ENCODE measurements at places on chromosomes 1 and 21.

- peaks cover 10% of the 10 kb centered on the region for H3K27me3 ChIP-seq
- no peaks in the 10 kb centered on the region for H3K36me3 ChIP-seq
- no peak overlapping the region for H3K27ac ChIP-seq
- H3K4me3 ChIP-seq, result no peak overlapping the region
Measured at GRCh38 chr1:156709031-156709430, 3.6 kb upstream of the CRABP2 start.

GRCh38 chr1:108747171-108747850 lies 837 bp downstream of the STXBP3 start:
- DNase-seq, result peak; percentile 45
- no peaks in the 10 kb centered on the region for H3K27me3 ChIP-seq
- peak overlapping the region; percentile 95 for H3K27ac ChIP-seq
- H3K4me1 ChIP-seq, result peaks cover 28% of the 10 kb centered on the region
- peak overlapping the region; percentile 94 for H3K4me3 ChIP-seq

DNA sequence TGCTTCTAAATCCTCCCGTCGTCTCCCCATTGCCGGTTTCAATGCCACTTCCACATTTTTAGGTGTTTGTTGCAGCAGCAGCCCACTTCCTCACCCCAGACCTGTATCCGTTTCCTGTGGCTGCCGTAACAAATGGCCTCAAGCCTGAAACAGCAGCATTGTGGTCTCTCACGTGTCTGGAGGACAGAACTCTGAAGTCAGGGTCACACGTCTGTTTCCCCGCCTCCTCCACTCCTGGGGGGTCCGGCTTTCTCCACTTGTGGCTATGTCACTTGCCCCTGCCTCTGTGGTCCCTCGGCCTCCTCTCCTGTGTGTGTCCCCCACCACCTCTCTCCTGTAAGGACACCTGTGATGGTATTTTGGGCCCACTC lies 21.8 kb downstream of the TRPM2 start:
- H3K4me3 ChIP-seq, result no peak overlapping the region
- no peaks in the 10 kb centered on the region for H3K27me3 ChIP-seq
- DNase-seq, result peak; percentile 76
- peaks cover 2% of the 10 kb centered on the region for H3K36me3 ChIP-seq
- peaks cover 14% of the 10 kb centered on the region for H3K4me1 ChIP-seq

DNA sequence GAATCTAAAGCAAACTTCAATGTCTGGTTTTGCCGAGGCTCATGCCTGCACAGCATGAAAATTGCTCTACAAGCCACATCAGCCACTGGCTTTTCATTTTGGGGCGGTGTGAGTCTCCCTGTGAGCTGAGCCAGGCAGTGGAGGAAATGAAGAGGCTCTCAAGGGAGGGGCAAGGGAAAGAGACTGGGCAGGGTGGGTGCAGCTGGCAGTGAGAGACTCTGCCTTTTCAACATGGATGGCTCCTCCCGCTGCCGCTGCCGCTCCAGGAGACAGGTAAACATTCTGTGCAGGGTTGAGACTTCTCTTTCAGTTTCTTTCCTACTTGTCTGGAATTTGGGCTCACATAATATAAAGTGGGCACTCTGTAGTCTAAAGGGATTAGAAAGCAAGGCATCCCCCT lies 11.3 kb upstream of the CTSE start:
- no peaks in the 10 kb centered on the region for H3K36me3 ChIP-seq
- no peak overlapping the region for H3K27ac ChIP-seq
- DNase-seq, result no peak
- H3K27me3 ChIP-seq, result peaks cover 30% of the 10 kb centered on the region
- H3K4me3 ChIP-seq, result no peak overlapping the region
- peaks cover 20% of the 10 kb centered on the region for H3K4me1 ChIP-seq

DNA sequence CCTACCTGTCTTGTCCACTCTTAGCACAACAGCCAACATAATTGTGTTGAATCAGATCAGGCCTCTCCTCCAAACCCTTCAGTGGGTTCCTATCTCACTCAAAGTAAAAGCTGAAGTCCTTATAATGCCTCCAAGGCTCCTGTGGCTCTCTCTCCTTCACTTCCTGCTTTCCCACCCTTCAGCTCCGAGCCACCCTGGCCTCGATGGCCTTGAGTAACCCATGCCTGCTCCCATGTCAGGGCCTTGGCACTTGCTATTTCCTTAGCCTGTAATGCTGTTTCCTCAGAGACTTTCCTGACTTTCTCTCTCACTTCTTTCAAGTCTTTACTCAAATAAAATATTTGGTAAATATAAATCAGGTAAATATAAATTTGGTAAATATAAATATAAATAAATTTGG lies 8.1 kb upstream of the PLEKHM2 start:
- H3K4me1 ChIP-seq, result peaks cover 14% of the 10 kb centered on the region
- no peaks in the 10 kb centered on the region for H3K27me3 ChIP-seq
- no peak for DNase-seq

GRCh38 chr1:26459573-26460031 lies 12.6 kb upstream of the HMGN2 start:
- no peak for DNase-seq
- H3K27me3 ChIP-seq, result no peaks in the 10 kb centered on the region
- H3K36me3 ChIP-seq, result peaks cover 27% of the 10 kb centered on the region
- H3K27ac ChIP-seq, result no peak overlapping the region
- H3K4me3 ChIP-seq, result no peak overlapping the region

DNA sequence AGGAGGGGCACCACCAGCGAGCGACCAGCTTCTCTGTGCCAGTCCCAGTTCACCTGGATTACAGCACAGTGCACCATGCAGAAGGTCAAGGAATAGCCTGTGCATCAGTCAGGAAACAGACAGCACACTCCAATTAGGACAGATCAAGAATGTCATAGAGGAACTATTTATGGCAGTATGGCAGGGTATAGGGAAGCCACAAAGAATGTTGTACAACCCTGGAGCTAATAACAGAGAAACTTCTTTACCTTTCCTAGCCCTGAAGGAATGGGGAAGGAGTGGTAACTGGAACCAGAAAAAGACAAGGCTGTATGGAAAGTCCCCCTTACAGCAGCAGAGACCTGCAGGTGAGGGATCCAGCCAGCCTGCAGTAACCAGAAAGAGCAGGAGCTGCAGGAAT lies 87.8 kb upstream of the USP24 start:
- H3K4me3 ChIP-seq, result no peak overlapping the region
- DNase-seq, result no peak
- no peaks in the 10 kb centered on the region for H3K36me3 ChIP-seq
- H3K27ac ChIP-seq, result no peak overlapping the region

DNA sequence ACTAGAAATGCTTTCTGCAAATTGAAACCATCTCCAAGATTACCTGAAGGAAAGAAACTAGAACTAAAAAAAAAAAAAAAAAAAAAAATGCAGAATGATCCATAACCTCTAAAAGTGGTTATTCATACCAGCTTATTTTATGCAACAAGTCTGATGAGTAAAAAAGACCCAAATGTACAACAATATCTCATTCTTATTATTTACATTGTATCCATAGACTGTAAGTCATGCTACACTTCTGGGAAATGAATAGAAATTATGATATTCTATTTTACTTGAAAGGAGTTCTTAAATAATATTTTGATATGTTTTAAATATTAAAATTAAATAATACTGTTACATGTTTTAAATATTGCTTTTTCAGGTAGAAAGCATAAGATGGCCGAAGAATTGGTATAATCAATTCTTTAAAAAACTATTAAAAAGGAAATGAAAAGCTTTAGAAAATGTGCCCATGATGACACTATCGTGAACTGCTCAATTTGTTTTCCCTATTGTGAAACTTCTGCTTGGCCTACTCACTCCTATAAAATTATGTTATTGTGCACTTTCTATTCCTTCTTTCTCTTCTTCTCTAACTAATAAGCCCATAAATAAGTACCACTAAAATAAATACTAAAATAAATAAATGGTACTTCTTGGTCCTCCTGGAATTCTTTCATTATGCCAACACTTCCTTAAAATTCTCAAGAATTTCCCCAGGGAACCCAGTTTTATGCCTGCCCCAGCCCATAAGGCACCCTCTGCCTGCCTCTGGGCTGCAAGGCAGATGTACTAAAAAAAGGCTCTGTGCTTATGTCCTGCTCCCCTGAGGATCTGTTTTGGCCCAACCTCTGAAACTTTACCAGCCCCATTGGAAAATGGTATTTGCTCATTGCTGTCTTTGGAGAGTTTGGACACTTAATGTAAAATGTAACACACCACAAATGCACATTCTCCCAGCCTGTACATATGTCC lies 18.1 kb downstream of the SAMSN1 start:
- peak overlapping the region; percentile 90 for H3K27ac ChIP-seq
- peaks cover 69% of the 10 kb centered on the region for H3K4me1 ChIP-seq
- H3K4me3 ChIP-seq, result peak overlapping the region; percentile 68
- DNase-seq, result no peak
- H3K36me3 ChIP-seq, result peaks cover 36% of the 10 kb centered on the region
- no peaks in the 10 kb centered on the region for H3K27me3 ChIP-seq

- no peaks in the 10 kb centered on the region for H3K27me3 ChIP-seq
- no peak overlapping the region for H3K27ac ChIP-seq
- peaks cover 6% of the 10 kb centered on the region for H3K4me1 ChIP-seq
- no peak for DNase-seq
Measured at GRCh38 chr1:26003262-26003661, 5.4 kb upstream of the PAFAH2 start.

GRCh38 chr21:15749861-15750159 lies 20.0 kb downstream of the USP25 start:
- no peak overlapping the region for H3K27ac ChIP-seq
- peaks cover 60% of the 10 kb centered on the region for H3K4me1 ChIP-seq
- no peaks in the 10 kb centered on the region for H3K27me3 ChIP-seq
- DNase-seq, result no peak

- H3K4me1 ChIP-seq, result peaks cover 7% of the 10 kb centered on the region
- no peaks in the 10 kb centered on the region for H3K36me3 ChIP-seq
- H3K4me3 ChIP-seq, result no peak overlapping the region
- no peaks in the 10 kb centered on the region for H3K27me3 ChIP-seq
- H3K27ac ChIP-seq, result no peak overlapping the region
Measured at GRCh38 chr21:32083197-32083596, 195.7 kb downstream of the MIS18A start.

GRCh38 chr1:69459244-69459643 lies 108.5 kb upstream of the LRRC7 start:
- H3K4me1 ChIP-seq, result no peaks in the 10 kb centered on the region
- no peaks in the 10 kb centered on the region for H3K27me3 ChIP-seq
- DNase-seq, result no peak
- H3K4me3 ChIP-seq, result no peak overlapping the region

DNA sequence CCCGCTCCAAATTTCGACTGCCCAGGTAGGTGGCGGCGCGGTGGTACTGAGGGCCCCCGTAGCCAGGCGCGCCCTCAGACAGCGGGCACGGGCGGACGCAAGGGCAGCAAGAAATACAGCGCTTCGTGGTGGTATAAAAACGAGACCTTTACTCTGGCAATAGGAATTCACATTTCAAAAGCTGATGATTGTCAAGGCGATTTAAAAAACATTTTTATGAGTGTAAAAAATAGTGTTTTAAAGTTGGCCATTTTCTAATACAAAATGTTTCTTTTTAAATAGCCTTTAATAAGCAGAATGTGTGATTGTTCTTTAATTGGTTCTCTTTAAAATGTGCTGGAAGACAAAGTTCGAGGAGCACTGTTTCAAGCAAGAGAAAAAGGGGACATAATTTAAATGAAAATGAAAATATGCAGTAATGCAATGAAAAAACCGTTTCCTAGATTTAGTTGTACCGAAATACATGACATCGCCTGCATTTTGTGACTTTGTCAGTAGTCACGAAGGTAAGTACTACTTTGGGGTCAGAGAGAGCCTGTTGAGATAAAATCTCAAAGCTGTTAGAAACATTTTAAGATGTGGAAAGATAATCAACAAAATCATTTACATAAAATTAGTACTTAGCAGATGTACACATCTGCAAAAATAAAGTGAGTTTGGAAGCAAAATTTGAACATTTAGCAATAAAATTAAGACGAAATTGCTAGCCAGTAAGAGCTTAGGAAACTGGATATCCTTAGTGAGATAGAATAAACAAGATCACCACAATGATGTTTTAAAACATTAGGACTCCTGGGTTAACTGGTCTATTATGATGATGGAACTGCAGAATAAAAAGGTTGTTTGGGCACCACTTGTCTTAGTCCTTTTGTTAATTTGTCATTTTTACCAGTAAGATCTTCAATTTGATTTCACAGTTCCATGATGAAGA lies 1.1 kb upstream of the PSMG1 start:
- H3K27ac ChIP-seq, result peak overlapping the region; percentile 95
- DNase-seq, result no peak
- peaks cover 57% of the 10 kb centered on the region for H3K4me1 ChIP-seq
- no peaks in the 10 kb centered on the region for H3K27me3 ChIP-seq

DNA sequence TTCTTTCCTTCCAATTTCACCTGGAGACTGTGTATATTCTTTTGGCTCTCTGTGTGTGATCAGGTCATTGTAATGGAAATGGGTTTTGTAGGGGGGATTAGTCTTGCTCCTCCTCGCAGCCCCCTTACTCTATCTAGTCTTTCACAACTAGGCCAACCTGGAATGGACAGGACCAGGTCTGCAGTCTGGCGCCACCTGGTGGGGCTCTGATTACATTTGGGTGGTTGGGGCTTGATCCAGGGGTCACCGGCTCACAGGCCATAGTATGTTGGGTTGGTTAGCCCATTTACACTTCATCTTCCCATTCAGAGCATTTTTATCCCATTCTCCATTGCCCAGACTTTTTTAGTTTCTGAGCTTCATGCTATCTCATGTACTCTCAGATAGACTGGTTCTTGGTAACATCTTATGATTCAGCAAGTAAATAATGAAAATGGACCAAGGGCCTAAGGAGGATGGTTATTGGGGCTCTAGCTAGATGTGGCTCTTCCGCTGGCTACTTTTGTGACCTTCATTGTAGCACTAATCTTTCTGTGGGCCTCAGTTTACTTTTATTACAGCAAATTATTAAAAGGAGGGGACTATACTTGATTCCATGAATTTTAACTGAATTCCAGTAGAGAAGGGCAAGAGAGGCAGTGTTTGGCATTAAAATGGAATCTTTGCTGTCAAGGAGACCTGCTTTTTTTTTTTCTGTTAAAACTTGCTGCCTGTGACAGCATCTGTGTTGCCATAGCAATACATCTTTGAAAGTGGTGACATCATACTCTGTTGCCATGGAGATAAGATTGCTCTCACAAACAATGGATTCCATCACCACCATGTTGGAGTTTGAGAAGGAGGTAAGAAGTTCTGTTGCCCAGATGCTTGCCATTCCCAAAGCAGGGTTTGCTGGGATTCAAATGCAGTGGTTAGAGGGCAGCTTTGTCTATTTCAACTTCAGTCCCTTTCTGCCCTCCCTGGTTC lies 150.1 kb downstream of the PLXNA2 start:
- H3K27ac ChIP-seq, result no peak overlapping the region
- H3K27me3 ChIP-seq, result no peaks in the 10 kb centered on the region
- no peaks in the 10 kb centered on the region for H3K36me3 ChIP-seq
- no peak overlapping the region for H3K4me3 ChIP-seq
- peak; percentile 86 for DNase-seq
- no peaks in the 10 kb centered on the region for H3K4me1 ChIP-seq

- no peak for DNase-seq
- no peak overlapping the region for H3K27ac ChIP-seq
Measured at GRCh38 chr1:208944981-208945451, 638.5 kb upstream of the CAMK1G start.

GRCh38 chr1:214352838-214353237 lies 71.9 kb downstream of the SMYD2 start:
- H3K36me3 ChIP-seq, result peaks cover 1% of the 10 kb centered on the region
- no peak for DNase-seq
- H3K27me3 ChIP-seq, result peaks cover 2% of the 10 kb centered on the region
- no peak overlapping the region for H3K27ac ChIP-seq
- H3K4me1 ChIP-seq, result no peaks in the 10 kb centered on the region

All from activated CD8-positive, alpha-beta T cell treated with anti-CD3 and anti-CD28 coated beads for 36 hours (primary cell).